ENCODE measurements at places on chromosomes 7 and 10.

- DNase-seq = no peak
Measured at GRCh38 chr10:11168423-11169090, 150.9 kb downstream of the CELF2 start.

DNA sequence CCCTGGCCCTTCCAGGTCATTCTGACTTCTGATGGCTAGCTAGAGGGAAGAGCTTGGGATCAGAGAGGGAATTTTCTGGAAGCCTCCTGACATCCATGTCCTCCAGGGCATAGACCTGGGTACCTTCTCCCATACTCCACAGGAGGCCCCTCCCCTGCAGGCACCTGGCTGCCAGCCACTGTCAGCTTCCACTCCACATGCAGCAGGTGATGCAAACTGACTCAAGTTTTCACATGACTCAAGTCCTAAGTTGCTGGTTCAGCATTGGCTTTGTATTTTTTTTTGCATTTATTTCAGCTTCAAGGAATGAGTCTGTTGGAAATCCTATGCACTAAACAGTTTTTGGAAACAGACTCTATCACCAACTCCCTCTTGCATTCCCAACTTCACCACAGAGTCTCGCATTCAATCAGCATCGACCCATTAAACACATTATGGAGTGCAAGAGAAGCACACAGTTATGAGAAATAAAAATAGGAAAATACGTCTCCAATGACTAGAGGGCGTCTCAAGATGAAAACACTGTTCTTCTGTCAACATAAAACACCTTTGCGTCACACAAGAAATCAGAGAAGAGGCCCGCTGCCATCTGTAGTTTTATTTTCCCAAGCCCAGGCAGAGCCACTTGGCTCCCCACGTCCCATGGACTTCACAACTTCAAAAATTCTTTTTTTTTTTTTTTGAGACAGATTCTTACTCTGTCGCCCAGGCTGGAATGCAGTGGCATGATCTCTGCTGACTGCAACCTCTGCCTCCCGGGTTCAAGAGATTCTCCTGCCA lies 362.6 kb upstream of the MGMT start:
- DNase-seq = no peak

DNA sequence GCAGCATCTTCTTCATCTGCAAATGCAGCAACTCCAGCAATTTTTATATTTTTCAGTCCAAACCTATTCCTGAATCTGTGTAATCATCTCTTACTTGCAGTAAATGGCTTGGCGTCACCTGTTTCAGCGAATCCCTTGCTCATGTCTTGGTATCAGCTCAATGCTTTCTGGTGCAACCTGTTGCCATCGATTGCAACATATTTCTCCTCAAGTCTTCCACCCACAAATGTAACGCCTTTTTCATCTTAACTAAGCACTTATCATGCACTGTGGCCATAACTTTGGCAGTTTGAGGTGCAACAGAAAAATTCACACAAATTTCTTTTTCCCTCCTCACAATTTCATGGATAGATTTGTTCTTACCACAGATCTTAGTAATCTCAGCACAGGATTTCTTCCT lies 168.3 kb downstream of the HERPUD2 start:
- DNase-seq = no peak

DNA sequence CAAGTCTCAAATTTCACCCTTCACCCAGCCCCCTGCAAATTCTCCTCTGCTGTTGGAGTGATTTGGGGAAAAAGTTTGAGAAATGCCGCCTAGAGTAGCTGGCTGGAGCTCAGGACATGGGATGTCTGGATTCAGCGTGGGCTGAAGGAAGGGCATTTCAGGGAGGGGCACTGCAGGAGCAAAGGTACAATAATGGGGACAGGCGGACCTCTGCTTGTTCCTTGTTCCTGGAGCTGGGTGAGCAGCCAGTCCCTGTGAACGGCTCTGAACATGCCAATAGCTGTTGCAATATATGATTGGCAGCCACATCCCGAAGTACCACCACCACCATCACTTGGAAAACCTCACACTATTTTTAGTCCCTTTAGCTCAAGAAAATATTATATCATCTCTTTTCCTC lies 23.4 kb downstream of the ADRA2A start:
- no peak for DNase-seq

DNA sequence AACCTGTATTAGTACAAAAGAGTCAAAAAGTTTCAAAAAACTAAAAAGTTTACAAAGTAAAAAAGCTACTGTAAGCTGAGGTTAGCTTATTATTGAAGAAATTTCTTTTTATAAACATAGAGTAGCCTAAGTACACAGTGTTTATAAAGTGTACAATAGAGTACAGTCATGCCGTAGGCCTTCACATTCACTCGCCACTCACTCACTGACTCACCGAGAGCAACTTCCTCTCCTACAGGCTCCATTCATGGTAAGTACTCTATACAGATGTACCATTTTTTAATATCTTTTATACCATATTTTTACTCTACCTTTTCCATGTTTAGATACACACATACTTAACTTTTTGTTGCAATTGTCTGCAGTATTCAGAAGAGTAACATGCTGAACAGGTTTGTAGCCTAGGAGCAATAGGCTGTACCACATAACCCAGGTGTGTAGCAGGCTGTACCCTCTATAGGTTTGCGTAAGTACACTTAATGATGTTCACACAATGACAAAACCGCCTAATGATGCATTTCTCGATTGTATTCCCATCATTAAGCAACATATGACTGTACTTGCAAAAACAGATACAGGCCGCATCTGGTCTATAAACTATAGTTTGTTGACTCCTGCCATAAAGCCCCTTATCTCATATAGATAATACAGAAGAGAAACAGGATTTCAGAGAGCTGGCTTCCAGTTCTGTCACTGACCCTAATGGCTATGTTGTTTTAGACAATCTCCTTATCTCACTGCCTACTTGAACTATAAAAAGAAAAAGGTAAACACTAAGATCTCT lies 438.8 kb downstream of the HTR7 start:
- DNase-seq = peak; percentile 87

DNA sequence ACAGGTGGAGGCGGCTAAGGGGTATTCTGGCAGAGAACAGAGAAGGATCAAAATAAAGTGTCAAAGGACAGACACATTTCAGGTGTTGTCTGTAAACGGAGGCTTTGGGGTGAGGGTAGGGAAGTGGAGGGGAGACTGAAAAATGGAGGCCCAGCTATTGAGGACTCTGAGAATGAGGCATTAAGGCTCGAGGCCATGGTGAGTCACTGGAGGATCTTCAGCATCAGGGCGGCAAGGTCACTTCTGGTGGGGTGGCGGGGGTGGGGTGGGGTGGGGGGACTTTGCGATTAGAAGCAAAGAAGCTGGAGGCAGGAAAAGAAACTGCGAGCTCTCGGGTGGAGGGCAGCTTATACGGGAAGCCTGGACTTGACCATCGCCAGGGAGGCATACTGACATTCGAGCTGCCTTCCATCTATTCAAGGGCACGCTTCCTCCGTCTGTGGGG lies 58.4 kb upstream of the PCGF5 start:
- DNase-seq = no peak

- DNase-seq = no peak
Measured at GRCh38 chr10:8416760-8417159, 362.3 kb downstream of the GATA3 start.

- no peak for DNase-seq
Measured at GRCh38 chr7:8040768-8041369, 72.3 kb downstream of the GLCCI1 start.

GRCh38 chr7:40716052-40716451 lies 581.2 kb downstream of the SUGCT start:
- no peak for DNase-seq

DNA sequence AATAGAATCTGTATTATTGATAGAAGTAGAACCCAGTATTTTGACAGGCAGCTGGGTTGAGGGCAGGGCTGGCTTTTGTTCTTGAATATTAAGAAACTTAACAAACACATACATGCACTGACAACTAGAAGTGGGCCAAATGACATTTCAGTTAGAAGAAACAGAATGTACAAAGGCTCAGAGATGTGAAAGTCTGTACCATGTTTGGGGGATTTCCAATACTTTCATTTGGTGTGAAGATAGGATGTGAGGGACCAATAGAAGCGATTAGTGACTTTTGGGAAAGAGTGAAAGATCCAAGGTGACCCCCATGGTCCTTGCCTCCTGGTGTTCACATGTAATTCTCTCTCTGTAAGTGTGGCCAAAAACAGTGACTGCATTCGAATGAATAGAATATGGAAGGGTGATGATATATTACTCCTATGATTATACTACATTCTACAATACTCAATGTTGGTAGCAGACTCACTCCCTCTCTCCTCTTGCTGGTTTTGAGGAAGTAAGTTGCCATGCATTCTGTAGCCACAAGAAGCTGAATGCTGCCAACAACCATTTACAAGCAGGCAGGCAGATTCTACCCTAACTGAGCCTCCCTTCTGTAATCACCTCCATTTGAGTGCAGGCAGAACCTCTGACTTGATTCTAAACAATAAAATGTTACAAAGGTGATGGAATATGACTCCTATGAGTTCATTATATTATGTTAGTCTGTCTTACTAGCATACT lies 151.4 kb downstream of the TMEM168 start:
- DNase-seq = no peak

GRCh38 chr10:5751601-5752253 lies 61.5 kb downstream of the GDI2 start:
- no peak for DNase-seq

DNA sequence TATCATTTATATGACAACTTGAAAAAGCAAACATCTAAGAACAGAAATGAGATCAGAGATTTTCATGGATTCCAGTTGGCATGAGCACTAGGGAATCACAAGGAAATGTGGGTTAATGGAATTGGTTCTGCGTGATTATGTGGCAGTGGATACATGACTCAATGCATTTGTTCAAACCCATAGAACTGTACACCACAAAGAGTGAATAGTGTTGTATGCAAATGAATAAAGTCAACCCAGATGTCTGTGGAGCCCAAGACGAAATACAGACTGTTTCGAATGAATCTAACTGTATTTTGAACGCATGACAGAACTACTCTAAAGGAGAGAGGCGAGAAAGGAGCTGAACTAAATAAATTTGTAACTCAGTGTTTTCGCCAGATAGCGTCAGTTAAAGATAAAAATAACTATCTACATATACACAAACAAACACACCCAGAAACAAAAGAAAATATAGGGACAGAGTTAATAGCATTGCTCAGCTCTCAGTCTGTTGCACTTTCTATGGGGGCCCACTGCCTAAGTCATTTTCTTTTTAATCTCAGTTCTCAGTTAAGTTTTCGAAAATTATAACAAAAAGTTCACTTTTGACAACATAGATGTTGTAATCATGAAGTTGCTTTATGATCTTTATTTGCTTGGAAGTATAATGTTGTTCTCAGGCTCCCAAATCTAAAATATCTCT lies 636.7 kb upstream of the SEMA3D start:
- DNase-seq = no peak

DNA sequence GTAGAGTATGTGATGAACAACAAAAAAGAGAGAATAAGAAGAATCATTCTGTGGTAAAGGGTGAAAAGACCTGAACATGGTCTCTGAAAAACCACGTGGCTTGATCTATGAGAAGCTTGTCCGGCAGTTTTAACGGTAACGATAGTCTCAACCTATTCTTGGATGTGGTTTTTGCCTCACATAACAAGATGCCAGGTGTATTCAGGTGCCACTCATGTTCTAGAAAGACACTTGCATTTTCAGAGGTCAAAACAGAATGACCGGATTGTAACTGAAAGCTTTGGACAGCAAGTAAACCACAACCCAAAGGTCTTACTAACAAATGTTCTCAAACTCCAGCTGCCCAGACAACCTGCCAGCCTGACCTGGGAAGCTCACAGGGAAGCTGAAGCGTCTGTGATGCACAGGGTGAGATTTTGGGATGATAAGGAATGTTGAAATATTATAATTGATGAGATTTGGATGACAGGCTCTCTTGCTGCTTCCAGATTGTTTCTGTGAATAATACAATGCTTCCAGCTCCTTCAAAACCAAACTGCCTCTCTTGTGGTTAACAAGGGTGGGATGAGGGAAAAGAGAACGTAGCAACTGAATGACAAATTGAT lies 137.4 kb upstream of the GRB10 start:
- no peak for DNase-seq

DNA sequence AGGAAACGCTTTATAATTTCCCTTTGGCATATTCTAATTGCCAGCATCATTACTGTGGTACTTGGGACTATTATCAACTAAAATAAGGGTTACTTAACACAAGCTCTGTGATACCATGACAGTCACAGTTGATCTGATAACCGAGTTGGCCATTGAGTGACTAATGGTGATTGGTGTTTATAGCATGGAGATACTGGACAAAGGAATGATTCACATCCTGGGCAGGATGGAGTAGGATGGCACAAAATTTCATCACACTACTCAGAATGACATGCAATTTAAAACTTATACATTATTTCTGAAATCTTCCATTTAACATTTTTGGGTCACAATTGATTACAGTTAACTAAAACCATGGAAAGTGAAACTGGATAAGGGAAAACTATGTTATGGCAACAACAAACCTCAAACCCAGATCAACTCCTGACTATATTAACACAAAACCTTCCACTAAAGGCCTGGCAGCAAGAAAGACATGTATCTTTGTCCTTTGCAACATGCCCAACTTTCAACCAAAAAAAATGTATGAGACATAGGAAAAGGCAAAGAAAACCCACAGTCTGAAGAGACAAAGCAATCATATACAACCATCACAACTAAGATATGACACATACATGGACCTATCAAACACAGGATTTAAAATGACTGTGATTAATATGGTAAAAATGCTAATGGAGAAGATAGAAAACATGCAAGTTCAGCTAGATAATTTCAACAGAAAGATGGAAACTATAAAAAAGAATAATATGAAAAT lies 208.5 kb upstream of the NRP1 start:
- peak; percentile 68 for DNase-seq

DNA sequence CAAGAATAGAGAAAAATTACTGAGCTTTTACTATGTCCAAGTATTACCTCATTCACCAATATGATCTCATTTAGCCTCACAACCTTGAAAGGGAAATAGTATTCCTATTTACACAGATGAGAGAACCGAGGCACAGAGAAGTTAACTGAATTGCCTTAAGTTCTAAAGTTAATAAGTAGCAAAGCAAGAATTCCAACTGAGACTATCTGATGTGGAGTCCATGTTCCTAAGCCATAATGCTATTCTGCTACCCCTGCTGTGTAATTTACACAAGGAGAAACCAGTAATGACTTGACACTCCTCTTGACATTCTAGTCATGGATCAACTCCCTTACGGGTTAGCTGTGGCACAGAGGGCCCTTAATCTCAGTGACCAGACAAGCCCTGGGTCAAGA lies 60.7 kb downstream of the ABCB4 start:
- no peak for DNase-seq

Data from kidney capillary endothelial cell (primary cell).